ENCODE measurements at places on chromosomes 2 and 18. TPM values are rescaled to one million over a fixed set of nuclear protein-coding genes. Genes with fewer than 3 reads are reported as not detected.

Gene TSPYL6
- total RNA-seq, result not detected

Gene COPS8
- total RNA-seq, result 64.4 TPM

Gene NEMP2
- 8.5 TPM for total RNA-seq

Gene CD8A
- 36.9 TPM for total RNA-seq

Gene CAPN13
- not detected for total RNA-seq

Gene SCN7A
- 0.05 TPM for total RNA-seq

Gene LANCL1
- total RNA-seq, result 25.7 TPM
